ENCODE measurements at places on chromosomes 5 and 9.

- no peak for DNase-seq
Observed at GRCh38 chr5:168153876-168154270, 137.6 kb upstream of the WWC1 start.

- DNase-seq: no peak
Observed at GRCh38 chr9:71725590-71726338, 42.5 kb downstream of the CEMIP2 start.

GRCh38 chr9:123657099-123657498 lies 272.8 kb downstream of the DENND1A start:
- no peak for DNase-seq

GRCh38 chr5:168274406-168274805 lies 17.0 kb upstream of the WWC1 start:
- DNase-seq: no peak

DNA sequence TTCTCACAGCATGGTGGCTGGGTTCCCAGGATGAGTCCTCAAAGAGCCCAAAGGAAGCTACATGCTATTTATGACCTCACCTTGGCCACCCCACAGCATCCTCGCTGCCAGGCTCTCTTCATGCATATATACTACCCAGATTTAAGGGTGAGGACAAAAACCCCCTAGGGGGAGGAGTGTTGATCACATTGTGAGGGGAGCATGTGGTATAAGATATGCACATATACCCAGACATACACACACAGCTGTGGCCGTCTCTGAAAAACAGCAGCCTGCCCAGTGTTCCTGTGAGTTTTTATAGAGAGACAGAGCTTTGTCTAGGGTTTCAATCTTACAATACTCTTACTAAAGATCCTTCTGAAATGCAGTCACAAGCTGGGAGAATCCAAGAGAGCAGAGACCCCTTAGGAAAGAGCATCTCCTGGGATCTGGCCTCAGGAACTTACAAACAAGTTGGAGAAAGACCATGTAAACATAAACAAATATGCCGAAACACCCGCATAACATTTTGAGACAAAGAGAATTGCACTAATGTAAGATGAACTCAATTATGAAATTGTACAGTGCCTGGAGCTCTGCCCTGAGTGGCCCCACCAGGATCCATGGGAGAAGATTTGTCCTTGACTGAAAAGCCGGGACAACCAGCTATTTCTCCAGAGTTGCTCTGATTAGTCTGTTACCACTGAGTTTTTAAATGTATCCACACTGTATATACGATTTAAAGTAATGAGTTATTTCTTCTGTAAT lies 146.4 kb downstream of the GADD45G start:
- DNase-seq: no peak

- DNase-seq: no peak
Observed at GRCh38 chr5:17916446-17916845, 282.2 kb downstream of the TAF11L14 start.

GRCh38 chr5:174222891-174223290 lies 177.4 kb downstream of the NSG2 start:
- DNase-seq: no peak

- DNase-seq: no peak
Observed at GRCh38 chr9:130453487-130453886, 8.7 kb downstream of the ASS1 start.

- DNase-seq: no peak
Observed at GRCh38 chr9:112535301-112535700, 48.7 kb downstream of the KIAA1958 start.

GRCh38 chr5:157611571-157612476 lies 36.2 kb upstream of the ADAM19 start:
- no peak for DNase-seq

GRCh38 chr5:5270958-5271785 lies 131.0 kb downstream of the ADAMTS16 start:
- DNase-seq: peak; percentile 46

GRCh38 chr9:107213561-107214028 lies 69.5 kb upstream of the RAD23B start:
- no peak for DNase-seq

DNA sequence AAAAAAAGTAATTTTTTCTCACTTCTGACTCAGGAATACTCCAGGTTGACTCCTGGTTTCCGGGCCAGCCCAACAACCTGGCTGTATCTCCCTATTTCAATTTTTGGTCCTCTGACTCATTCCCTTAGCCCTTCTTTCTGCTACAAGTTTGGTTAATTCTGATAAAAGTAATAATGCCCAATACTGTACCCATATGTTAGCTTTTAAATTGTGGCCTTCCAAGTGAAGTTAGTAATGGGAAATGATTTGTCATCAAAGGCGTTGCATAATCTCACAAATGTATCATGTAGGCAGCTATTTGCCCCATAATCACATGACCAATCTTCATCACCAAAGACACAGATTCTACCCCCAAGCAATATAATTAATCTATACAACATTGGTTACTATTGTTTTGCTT lies 31.1 kb upstream of the BNC2 start:
- no peak for DNase-seq

- DNase-seq: no peak
Observed at GRCh38 chr9:136712690-136713544, 545 bp downstream of the DIPK1B start.

- no peak for DNase-seq
Observed at GRCh38 chr5:156473269-156473908, 146.4 kb downstream of the SGCD start.

DNA sequence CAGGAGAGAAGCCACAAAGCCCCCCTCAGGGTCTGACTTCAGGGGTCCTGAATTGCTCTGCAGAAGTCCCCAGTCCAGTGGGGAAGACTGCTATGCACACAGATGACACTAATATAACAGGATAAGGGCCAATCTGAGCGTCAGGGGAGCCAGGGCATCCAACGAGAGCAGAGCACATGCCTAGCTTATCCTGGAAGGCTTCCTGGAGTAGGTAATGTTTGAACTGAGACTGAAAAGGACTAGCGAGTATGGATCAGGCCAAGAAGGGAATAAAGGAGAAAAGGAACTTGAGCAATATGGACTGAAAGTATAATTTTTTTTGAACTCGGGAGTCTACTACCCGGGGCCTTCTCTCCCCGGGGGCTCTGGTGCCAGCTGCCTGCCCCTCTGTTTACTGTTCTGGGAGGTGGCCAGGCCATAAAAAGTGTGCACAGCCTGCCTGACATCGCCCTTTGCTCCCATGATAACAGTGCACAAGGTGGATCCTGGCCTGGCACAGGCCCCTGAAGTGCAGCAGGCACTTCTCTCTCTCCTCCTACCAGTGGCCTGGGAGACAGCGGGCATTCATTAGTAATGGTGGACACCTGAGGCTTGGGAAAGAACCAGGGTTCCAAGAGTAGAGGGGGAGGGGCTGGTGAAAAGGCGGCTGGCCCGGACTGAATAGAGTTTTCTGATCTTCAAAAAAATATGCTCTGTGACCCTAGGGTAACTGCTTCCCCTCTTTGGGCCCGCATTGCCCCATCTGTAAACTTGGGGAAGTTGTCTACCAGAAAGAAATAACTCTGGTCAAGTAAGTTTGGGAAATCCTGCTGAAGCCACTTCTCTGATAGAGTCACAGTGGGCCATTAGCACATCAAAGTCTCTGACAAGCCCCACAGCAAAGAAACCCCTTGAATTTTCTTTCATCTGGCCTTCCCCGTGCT lies 4.6 kb upstream of the SLC6A7 start:
- no peak for DNase-seq

DNA sequence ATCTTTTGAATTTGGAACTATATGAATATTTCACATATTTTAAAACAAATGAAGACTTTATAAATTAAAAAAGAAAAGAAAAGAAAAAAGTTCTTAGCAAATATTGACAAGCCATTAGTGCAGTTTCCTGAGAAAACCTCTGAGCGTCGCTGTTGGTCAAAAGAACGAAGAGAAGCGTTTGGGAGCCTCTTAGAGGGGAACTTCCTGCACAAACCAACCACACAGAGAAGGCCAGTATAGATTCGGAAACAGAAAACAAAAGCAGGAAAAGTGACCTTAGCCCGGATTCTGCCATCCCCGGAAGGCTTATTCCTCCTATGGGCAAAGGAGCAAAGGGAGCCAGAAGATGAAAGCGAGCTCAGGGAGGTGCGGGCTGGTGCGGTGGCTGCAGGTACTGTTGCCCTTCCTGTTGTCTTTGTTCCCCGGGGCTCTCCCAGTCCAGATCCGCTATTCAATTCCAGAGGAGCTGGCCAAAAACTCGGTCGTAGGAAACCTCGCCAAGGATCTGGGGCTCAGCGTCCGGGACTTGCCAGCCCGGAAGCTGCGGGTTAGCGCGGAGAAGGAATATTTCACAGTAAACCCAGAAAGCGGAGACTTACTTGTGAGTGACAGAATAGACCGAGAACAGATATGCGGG lies at the start of gene PCDHGB2:
Gene PCDHGB2 (plus strand): TSS at position 205 of the 637 bp plus-strand sequence. CDS start 142 bp downstream, at position 347.
- no peak for DNase-seq

DNA sequence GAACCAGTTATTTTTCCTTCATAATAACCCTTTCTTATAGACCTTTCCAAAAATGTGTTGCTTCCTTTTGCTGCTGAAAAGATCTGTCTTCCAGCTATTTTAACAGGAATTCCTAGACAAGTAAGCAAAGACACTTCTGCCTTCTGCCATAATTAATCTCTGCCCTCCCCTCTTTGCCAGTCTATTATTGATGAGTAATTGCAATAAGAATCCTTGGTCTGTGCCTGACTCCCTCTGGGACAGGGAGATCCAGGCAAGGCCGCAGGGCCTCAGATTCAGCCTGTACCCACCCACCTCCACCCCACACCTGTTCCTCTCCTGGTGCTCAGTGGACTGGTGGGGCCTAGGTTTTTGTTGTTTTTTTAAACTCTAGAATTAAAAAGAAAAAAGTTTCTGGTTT lies 8.3 kb downstream of the FOXD1 start:
- DNase-seq: no peak

GRCh38 chr5:153525536-153525935 lies 35.1 kb downstream of the GRIA1 start:
- no peak for DNase-seq

DNA sequence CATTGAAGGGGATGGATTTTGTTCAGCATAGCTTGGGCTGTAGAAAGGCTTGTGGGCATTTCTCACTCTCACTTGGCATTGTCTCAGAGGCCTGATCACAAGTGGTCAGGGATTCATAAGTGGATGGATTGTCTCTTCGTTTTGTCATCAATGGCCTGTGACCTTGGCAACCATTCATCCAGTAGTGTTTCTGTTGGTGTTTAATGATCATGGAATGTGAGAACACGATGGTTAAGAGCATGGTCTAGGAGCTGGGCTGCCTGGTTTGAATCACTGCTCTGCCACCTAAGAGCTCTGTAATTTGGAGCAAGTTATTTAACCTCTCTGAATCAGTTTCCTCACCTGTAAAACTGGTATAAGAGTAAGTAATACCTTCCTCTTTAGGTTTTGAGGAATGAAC lies 430.1 kb upstream of the MEF2C start:
- no peak for DNase-seq

DNA sequence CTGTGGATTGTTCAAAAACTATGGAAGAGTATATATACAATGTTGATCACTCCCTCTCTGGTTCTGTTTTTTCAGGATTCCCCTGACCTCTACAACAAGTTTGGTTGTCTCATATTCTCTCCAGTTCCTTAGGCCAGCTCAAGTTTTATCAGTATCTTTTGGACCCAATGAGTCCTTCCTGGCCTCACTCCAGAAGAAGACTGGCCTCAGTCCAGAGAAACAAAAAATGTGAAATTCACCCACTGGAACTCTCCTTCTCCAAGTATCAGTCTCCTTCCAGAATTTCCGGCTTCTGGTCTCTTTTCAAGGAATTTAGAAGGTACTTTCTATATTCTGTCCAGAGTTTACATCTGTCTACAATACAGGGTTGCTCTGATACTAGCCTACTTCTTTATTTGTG lies 537.8 kb upstream of the FTMT start:
- DNase-seq: no peak

DNA sequence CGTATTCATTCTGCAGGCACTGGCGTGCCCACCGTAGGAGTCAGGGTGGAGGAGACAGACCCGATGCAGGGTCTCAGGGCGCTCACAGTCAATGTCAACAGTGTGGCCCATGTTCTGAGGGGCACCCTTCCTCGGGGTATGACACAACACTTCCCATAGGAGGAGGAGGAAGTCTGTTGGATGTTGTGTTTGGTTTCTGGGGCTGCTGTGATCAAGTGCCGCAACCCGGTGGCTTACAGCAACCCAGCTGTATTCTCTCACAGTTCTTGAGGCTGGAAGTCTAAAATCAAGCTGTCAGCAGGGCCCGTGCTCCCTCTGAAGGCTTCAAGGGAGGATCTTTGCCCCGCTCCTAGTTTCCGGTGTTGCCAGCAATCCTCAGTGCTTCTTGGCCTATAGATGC lies 5.6 kb upstream of the HNRNPAB start:
- DNase-seq: no peak

DNA sequence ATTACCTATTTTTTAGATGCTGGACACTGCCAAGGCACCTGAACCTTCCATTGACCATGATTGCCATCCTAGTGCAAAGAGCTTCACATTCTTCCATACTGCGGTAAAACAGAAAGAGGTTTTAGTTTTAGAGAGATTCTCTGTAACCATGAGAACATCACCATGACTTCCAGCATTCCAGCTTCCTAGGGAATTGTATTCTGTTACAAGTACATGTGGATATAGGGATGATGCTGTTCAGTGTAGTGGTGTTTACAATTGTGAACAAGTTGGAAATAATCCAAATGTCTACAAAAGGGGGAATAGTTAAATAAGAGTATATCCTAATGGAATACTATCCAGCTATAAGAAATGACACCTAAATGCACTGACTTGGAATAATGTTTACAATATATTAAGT lies 22.4 kb downstream of the NIPSNAP3B start:
- no peak for DNase-seq

GRCh38 chr9:3993773-3994172 lies 306.1 kb downstream of the GLIS3 start:
- no peak for DNase-seq

DNA sequence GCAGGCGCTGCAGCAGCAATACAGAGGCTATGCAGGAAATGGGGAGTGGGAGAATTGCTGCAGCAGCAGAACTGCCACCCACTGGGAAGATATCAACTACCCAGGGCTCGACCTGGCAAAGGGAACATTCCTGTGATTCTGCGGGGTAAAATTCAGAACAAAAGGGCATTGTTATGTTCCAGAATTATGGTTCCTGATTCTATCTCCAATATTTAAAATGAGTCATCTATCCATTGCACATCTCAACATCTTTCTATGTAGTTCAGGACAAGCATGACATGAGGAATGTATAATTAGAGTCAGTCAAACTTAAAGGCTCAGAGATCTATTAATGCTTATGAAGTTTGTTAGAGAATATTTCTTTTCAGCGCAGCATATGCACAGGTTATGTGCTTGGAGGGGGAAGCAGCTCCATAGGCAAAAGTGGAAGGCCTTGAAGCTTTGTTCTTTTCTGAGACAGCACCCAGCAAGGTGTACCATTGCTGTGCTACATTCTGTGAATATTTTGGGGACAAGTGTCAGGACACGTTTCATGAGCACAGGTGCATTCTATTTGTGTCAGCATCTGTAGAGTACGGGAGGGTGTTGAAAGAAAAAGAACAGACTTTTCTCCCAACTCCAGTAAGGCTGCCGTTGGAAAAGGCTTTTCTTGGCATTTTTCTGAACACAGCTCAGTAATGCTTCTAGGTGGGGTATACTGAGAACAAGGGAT lies 395.6 kb upstream of the MPDZ start:
- no peak for DNase-seq

DNA sequence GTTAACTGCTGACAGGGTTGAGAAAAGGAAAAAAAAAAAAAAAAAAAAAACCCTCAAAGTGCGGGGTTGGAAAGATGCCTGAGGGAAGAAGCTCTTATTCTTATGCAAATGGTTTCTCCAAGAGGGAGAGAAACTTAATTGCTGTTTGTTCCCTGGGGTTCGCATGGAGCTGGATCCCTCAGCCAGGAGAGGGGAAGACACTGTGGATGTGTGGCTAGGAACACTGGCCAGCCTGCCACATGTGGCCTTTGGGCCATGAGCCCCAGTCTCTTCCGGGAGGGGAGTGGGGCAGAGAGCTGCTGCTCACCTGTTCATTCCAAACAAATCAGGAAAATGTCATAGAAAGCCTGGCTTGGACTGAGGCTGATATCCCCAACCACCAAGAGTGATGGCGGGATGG lies 9.4 kb upstream of the SCGB3A2 start:
- no peak for DNase-seq

Measured in hippocampal formation (tissue), 2 donors.